ENCODE measurements at places on chromosomes 2 and 18.
A peak's percentile ranks its signal among the peaks of the same experiment; 100 is the strongest.

GRCh38 chr2:202187570-202187969 is 50.8 kb downstream of the SUMO1 start:
- DNase-seq = no peak

GRCh38 chr2:99842451-99842850 is 299.9 kb downstream of the AFF3 start:
- DNase-seq = no peak

DNA sequence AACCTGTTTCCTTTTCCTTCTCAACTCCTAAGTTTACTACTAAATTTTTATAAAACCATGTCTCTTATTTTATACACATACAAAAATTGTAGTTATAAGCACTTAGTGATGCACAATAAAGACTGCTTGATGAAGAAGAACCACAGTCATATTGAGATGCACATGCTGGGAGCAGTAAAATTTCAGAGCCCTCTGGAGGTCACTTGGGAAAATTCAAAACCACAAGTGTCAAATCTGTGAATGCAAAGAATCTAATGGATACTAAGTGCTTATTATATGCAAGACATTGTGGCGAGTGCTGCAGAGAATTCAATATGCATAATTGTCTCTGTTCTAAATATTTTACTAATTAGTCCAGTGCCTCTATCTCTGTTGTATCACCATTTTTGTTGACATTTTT is 180.5 kb downstream of the VWC2L start:
- DNase-seq = peak; percentile 9

DNA sequence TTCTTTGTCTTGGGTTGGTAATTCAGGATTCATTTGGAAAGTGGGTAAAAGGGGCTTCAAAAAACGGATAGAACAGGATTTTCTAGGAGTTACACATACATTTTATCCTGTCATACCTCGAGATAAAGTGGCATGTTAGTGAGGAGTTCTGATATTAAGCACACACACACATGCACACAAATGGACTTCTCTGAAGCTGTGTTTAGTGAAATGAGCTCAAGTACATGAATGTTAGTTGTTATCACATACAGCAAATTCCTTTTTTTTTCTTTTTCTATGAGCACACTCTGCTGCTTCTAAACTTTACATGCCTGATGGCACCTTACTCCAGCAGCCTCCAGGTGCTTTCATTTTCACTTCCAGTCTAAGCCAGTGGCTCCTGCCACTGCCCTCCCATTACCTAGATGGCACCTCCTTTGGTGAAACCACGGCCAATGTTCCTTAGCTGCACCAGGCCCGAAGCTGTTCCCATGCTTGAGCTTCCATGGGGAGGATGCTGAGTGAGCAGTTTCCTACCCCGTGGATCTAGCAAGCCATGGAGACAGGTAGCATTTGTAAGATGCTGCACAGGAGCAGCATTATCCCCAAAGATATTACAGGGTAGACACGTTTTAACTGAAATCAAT is 49.7 kb downstream of the STAT1 start:
- no peak for DNase-seq

GRCh38 chr2:161733025-161733424 is 108.8 kb downstream of the SLC4A10 start:
- DNase-seq = no peak

DNA sequence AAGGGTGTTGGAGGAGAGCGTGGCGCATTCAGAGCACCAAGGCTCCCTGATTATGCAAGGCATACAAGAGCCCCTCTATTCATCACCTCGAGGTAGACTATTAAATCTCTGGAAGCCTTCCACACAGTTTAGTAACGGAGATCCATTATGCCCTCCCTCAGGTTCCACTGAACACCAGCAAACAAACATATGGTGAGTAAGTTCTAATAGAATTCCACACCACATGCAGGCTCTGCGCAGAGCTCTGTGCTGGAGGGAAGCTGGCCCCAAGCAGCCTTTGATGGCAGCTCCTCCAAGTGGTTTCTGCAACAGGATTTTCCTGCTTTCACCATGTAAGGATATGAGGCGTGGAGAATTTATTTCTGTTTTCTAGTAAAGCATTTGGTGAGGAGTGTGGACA is 238.6 kb downstream of the C1D start:
- DNase-seq = peak; percentile 73

DNA sequence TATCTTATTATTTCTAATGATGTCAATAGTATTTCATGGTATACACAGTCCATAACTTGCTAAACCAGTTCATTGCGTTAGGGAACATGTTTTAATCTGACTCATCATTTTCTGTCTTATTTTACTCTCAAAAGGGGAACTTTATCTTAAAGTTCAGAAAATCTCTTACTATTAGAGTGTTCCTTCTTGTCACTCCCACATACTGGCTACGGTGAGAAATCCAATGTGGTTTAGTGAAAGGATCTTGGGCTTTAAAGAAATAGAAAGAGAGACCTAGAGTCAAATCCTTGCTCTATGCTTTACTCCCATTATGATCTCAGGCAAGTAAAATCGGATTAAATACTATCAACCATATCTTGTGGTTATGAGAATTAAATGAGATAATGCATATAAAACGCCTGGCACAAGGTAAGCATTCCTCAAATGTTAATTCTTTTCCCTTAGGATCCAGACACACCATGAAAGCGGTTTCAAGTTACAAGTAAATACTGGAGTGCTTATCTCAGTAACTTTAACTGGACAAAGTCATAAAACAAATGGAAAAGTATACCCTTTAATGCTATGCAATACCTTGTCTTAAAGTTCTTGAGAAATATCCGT is 576.0 kb downstream of the ARHGAP15 start:
- no peak for DNase-seq

GRCh38 chr2:64203858-64204632 is 59.8 kb upstream of the PELI1 start:
- no peak for DNase-seq

GRCh38 chr18:32698153-32698552 is 74.7 kb downstream of the KLHL14 start:
- DNase-seq = no peak

DNA sequence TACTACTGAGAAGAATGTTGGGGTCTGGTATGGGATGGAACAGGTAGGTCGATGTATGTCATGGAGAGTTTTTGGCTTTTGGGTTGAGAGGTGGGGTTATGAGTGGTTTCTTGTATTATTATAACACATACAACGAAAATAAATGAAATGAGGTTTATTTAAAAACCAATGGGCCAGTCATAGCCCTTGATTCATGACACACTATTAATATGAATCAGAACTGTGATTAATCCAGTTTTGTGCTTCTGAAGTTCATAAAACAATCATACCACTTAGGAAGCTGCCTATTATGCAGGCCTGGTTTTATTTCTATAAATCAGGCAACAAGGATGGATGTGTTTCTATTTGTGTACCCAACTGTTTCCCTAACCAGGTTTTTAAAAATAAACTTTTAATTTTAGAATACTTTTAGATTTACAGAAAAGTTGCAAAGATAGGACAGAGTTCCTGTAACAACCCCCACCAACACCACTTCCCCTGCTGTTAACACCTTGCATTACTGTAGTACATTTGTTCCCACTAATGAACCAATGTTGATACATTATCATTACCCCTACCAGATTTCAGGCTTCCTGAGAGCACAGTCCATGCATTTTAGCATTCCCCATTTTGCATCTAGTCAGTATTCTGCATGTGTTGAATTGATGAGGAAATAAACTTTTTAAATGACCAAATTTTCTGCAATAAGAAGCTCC is 37.5 kb upstream of the NCOA1 start:
- no peak for DNase-seq

- no peak for DNase-seq
These were observed 9.9 kb downstream of the TOGARAM2 start for GRCh38 chr2:28991021-28991420.

GRCh38 chr18:56702946-56703345 is 51.8 kb downstream of the WDR7 start:
- peak; percentile 59 for DNase-seq

DNA sequence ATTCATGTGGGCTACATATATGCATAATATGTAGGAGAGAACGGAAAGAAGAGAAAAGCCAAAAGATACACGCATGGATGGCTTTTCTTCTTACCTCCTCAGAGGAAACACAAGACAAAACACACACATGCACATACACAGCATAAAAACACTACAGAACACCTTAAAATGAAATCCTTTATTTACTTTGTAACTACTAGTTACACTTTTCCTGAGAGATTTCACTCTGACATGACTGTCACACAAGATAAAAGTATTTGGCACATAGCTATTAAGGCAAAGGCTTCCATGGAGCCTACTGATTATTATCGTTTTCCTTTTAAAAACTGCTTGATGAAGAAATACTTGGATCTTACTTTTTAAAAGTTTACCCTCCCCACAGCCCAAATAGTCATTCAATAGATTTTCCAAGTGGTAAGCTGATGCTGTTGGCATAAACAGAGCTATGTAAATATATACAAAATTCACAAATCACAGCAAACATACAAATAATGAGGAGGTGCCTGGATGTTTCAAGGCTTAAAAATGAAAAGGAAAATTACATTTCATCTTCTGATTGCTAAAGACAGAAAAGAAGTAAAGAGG is 8.6 kb downstream of the ZEB2 start:
- DNase-seq = no peak

DNA sequence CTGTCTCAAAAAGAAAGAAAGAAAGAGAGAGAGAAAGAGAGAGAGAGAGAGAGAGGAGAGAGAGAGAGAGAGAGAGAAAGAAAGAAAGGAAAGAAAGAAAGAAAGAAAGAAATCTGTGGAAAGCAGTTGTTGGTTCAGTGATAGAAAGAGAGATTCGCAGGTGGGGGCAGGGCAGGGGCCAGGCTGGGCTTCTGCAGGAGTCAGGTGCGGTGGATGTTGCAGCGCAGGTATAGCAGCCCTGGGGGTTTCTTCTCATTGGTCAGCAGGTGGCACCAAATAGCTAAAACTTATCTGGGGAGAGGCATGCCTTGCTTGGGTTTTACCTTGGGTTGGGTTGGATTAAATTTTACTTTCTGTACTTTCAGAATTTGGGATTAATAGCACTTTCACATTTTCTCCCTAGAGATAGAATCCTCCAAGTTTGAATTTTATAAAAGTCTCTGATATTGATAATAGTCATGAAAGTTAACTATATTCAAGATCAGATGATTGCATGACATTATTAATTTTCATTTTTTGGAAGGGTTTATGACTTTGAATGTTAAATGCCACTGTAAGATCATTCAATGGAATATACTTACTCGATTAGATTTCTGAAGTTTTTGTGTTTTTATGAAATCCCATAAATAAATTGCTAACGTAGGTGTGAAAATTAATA is 66.6 kb downstream of the SPTBN1 start:
- DNase-seq = peak; percentile 46

DNA sequence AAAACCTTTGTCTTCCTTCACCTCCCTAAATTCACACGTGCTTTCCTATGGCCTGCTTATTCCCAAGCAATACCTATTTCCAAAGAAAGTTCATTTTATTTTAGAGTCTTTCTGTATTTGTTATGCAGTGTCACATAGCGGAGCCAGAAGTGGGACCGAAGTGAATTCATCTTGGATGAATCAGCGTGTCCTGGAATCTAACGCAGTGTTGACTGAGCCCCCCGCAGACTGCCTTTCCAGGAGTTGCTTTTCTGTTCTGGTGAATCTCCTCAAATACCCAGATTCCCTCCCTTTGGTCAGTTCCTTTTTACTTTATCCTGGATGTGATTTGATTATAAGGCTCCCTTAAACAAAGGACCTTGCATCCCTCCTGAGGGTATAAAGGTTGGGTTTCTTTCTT is 10.8 kb downstream of the ALPP start:
- no peak for DNase-seq

DNA sequence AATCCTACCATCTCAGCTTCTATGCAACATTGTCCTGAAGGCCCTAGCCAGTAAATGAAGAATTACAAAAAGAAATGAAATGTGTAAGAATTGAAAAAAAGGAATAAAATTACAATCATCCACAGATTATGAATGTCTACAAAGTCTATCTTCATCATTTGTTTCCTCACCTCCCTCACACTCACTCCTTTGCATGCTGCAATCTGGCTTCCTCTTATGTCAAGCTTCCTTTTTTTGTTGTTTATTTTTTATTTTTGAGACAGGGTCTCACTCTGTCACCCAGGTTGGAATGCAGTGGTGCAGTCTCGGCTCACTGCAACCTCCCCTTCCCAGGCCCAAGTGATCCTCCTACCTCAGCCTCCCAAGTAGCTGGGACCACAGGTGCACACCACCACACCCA is 129.0 kb downstream of the CABYR start:
- no peak for DNase-seq

Data from RKO (cell line).